ENCODE measurements at places on chromosomes 1 and 21.

GRCh38 chr1:108114033-108114599 is 86.0 kb downstream of the SLC25A24 start:
- DNase-seq = no peak

DNA sequence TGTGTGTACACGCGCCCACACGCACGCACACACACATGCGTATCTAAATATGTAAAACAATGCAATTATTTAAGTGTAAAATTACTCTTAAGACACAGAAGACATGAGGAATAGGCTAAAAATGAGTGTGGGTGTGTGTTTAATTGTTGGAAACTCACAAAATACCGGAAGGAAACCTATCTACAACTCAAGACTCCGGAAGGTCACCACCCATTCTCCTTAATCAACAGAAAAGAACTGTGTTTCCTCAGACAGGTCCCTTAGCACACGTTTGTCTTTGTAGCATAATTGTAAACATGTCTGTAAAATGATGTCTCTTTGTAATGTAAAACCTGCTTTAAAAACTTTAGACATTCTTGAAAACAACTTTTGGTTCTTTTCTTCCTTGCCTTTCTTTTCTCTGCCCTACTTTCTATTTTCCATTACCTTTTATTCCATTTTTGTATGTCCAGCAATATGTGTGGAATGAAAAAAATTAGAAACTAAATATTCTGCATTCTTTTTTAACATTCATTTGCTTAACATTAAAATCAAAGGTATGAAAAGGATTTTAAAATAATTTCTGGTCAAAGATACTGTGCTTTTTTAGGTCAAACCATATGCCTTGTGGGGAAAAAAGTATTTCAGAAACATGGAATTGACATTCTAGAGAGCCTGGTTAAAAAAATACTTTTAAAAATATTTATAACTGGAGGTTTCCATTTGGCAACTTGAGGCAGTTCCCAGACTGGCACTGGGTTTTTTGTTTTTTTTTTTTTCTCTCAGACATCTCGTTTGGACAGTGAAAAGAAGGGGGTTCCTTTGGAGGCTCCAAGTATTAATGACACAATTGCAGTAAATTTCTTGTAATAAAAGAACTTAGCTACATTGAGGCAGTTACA is 46.2 kb downstream of the ATP5PF start:
- DNase-seq = no peak

DNA sequence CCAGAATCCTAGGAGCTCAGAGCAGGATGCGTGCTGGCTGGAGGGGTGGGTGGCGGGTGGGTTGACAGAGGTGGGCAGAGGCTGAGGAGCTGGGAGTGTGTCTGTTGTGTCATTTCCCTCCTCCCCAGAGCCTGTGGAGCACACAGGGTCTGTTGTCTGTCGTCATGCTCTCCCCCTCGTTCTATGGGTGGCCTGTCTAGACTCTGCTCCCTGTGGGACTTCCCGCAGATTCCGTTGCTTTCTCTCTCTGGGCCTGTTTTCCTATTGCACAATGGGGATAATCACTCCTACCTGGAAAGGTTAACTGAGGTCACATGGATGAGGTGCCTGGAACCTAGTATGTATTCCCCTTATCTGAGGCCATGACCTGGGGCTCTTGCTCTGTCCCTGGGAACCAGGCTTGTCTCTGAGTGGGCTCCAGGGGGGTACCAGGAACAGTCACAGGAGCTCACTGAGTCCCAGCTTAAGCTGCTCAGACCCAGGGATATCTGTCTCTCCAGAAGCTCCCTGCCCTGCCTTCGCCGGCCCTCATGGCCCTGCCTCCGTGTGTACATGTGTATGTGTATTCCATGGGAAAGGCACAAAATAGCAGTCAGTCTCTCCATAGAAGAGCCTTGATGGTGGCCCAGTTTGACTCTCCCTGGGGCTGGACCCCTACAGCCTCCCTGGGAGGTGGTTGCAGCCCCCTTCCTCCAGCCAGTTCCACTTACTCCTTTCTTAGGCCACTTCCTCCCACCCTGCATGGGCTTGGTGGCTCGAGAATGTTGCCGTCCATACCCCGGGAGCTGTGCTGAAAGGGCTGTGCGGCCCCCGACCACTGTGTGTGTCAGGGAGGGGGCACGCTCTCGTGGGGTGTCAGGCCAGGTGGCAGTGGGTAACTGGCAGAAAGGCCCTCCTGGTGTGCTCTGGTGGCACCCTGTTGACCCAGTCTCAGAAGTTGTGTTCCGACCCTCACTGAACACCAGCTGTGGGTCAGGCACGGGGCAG is 17.9 kb downstream of the PTPRF start:
- DNase-seq = no peak

DNA sequence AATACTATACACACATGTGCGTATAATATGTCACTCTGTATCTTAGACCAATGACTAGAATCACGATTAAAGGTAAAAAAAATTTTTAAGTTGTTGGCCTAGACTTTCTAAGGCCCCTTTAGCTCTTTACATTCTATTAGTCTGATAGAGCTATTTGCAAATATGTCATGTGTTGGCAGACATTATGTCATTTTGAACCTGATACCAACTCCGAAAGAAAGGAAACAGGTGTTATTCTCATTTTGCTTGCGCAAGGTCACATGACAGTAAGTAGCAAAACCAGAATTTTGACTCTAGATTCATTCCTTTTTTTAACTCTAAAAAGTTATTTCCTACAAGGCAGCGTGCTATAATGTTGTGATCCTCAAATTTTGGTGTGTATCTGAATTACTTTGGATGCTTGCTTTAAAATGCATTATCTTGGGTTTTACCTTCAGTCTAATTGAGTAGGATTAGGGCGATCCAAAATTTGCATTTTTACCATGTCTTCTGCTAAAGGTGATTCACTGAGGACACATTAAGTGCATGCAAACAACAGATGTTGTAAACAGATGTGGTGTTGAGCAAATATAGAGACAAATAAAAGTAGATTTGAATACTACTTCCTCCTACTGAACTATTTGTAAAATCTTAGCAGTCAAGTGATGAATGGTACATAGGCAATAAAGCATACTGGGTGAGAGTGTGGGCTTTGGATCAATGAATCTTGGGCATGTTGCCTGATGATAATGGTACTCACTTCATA is 63.5 kb upstream of the KIAA1614 start:
- no peak for DNase-seq

DNA sequence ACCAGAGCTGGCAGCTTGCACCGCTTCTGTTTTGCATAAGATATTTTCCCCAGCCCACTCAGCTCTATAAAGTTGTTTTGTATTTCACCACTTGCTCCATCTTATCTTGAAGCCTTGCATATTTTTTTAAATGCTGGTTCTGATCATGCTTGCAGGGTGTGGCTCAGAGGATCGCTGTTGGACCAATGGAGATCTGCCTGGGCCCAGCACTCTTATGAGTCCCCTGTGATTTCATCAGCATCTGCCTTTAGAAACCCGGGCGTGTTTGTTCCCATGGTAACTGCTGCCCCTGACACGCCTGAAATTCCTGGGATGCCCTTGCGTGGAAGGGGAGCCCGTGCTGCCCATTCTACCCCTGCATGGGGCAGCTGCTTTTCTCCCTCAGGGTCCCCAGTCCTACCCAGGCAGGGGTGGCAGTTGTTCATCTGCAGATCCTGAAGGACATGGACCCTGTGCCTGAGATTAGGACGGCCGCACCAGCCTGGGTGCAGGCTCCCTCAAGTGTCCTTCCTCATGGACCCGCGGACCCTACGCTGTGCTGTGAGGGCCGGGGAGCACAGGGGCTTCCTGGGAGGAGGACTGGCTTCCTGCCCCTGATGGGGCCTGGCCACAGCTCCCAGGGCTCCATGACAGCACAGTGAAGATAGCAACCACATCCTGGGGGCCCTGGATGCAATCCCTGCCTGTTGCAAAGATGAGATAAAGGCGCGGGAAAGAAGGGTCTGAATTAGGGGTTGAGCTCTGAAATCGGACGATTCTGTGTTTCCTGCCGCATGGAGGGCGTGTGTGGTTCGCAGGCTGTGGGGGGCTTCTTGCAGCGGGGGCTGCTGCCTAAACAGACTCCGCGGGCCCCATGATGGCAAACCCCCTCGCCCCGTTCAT is 226.5 kb downstream of the SDCCAG8 start:
- DNase-seq = no peak
